HT-29 (cell line): ENCODE measurements at places on chromosomes 7 and 10. TPM values are rescaled to one million over a fixed set of nuclear protein-coding genes. Genes with fewer than 3 reads are reported as not detected.

Gene SUN3
- total RNA-seq = not detected in 2 replicates

DNA sequence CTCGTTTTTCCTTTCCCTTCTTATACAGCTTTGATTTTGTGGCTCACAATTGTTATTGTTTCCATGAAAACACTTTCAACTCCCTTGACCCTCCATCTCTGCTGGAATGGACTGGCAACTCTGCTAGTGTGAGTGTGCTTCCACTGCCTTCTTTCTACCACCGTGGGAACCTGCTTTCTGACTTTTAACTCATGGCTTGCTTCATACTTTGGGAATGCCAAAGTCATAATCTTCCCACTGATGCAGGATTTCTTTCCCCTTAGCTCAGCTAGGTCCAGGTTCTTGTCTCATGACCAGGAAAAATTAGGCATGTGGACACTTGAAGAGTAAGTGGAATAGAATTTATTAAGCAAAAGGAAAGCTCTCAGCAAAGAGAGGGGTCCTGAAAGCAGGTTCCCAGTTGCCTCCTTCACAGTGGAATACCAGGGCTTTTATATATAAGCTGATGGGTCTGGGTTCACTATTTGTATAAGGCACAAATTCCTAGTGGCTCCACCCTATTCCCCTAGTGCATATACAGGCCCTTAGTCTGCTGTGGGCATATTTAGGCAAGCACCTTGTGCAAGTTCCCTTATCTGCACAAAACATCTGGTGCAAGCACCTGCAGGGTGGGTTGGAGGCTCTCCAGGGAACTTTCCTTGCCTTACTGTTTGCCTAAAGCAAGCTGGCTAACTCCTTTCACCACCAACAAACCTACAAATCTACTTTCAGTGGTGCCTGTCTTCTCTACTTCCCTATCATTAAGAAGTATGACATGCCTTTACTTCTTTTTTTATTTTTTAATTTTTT is 119.5 kb downstream of the CFAP58 start:
- no peak for DNase-seq

GRCh38 chr7:98681511-98681910 is 64.4 kb downstream of the NPTX2 start:
- DNase-seq = no peak

DNA sequence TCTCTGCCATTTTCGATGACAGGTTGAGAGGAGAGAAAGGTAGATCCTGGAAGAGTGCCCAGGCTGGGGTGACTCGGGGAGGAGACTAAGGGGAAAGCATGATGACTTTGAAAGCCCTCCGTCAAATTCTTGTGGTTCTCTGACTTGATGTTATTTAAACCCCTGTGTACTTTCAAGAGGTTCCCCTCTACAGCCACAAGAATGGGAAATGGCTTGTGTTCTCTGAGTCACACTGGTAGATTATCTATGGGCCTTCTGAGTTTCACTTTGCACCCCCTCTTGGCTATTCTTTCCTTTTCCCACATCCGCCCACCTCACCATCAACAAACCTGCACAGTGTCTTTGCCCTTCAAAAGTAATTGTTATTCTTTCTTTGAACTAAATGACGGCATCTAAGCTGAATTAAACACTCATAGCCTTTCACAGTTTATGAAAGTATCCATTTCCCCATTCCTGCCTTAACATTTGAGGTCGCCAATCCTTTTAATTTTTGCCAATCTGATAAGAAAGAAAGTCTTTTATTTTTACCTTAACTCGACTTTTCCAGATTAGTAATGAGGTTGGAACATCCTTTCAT is 24.1 kb downstream of the PRF1 start:
- peak; percentile 66 for DNase-seq

DNA sequence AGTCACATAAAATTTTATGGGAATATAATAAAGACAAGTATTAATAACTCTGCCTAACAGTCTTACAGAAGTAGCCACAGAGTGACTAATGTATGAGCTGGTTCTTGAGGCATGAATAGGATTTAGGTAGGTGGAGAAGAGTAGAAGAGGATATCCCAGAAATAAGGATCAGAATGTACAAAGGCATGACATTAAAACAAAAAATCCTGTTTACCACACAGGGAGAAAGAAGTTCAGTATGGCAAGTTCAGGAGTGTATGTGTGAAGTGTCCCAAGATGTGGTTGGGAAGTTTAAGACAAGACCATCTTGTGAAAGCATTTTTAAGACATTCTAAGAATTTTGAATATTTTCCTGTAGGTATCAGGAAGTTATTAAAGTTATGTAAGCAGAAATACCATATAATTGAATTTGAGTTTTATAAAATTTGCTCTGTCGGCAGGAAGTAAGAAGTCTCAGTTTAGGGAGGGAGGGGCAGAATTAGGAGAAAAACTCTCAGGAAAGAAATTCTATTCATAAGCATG is 64.7 kb upstream of the CAV2 start:
- DNase-seq = no peak

DNA sequence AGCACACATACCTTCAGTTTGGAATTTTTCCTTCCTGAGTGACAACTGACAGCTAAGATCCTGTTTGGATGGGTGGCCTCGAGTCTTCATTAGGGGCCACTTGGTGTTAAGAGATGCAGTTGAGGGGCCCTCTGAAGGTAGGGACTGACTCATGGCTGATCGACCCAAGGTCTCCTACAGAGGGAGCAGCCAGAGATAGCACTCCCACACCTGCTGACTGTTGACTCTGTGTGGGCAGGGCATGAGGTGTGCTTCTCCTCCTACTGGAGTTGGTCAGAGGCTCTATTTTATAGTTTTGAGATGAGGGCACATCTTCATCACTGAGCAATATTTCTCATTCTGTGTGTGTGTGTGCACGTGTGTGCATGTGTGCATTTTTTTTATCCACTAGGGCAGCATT is 378.8 kb upstream of the PODXL start:
- DNase-seq = no peak

Gene FAM24B
- total RNA-seq = not detected in 2 replicates

DNA sequence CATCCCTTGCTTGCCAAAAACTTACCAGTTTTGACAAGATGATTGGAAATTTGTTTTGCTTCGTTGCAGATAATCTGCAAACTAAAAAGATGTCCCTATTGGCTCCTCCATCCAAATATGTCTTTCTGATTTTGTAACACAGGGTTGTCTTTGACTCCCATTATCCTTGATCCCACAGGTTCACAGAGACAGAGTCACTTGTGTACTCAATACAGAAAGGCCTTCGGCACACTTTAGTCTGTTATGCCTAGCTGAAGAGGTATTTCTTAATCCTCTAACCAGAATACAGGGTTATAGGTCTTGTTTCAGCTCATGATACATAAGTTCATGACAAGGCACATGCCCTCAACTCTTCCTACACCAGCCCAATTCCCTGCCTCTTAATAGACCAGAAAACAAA is 10.7 kb upstream of the CNNM1 start:
- DNase-seq = no peak

GRCh38 chr10:9823268-9823930 is 1194.3 kb upstream of the CELF2 start:
- no peak for DNase-seq

Gene TUBAL3
- total RNA-seq = 0.05 and 0.47 TPM in 2 replicates

- no peak for DNase-seq
These were observed 60.2 kb downstream of the WIPF3 start for GRCh38 chr7:29866490-29866930.

Gene CCDC146
- total RNA-seq = not detected in 2 replicates

Gene IDI2
- total RNA-seq = not detected in 2 replicates

DNA sequence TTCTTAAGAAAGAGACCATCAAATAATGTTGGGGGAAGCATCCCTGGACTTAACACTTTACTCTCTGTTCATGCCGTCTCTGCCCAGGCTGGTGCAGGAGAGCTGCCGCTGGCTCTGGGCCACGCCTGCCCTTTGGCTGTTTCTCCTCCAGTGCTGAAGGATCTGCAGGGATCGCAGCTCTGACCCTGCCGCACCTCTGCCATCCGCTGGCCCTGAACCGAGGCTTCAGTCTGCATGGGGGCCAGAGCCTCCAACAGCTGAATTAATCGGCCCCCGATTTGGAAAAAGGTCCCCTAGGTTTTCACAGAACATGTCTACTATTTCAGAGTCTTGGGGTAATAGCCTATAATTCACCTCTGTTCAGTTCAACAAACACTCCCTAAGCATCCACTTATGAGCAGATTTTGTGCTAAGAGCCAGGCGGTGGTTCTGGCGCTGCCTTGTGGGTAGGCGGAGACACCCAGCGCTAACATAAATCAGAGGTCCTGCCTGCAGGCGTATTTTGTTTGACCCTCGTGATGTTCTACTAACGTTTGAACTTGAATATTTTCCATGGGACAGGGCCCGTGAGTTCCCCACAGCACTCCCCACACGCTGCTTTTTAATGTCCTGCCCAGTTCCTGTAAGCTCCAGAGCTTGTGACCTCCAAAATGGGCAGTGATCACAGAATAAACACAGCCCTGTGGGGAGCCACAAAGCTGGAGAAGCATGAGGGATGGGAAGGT is 99.0 kb downstream of the DYNC2I1 start:
- DNase-seq = no peak

GRCh38 chr7:130134726-130135125 is 64.4 kb downstream of the KLHDC10 start:
- DNase-seq = no peak

DNA sequence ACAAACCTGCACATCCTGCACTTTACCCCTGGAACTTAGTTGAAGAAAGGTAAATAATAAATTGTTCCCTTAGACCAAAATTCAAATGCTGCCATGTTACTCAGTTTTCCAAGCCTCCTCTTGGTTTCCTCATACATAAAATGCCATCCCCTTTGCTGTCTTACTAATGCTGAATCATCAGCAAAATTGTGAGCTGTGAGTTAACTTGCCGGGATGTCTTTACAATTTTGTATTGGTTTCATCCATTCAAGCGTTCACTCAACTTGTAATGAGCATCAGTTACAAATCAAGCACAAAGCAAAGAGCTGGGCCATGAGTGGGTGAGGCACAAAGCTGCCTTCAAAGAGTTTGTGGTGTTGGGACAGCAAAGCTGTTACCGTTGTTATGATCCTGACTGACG is 395.8 kb upstream of the ZMIZ1 start:
- DNase-seq = no peak

Gene WAC
- 47.9 and 55.2 TPM in 2 replicates for total RNA-seq

- no peak for DNase-seq
These were observed 37.5 kb upstream of the MRPS16 start for GRCh38 chr10:73289958-73290357.

Gene CLDN15
- 14.7 and 15.1 TPM in 2 replicates for total RNA-seq

GRCh38 chr10:36194276-36194675 is 552.2 kb upstream of the FZD8 start:
- no peak for DNase-seq

GRCh38 chr10:80276335-80276734 is 13.1 kb downstream of the MAT1A start:
- DNase-seq = no peak

GRCh38 chr10:119248681-119249080 is 41.3 kb downstream of the GRK5 start:
- no peak for DNase-seq

DNA sequence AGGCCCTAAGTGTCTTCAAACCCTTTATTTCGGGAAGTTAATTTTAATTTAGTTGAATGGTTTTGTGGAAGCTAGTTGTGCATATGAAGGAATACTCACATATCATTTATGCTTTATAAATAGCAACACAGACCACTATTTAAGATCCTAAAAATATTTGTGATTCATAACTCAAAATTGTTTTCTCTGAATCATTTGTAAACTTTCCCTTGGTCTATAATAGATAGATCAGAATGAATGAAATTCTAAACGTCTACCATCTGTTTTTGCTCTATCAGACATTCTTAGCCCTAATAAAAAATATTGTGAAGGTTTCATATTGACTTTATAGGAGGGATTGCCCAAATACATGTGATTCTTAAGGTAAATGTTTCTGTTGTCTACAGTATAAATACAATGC is 43.5 kb downstream of the LOXL4 start:
- no peak for DNase-seq

- DNase-seq = no peak
These were observed 36.9 kb downstream of the ENTPD1 start for GRCh38 chr10:95792874-95793285.

Gene KIAA1549
- 0.26 and 0.38 TPM in 2 replicates for total RNA-seq

Gene CALML3
- total RNA-seq = not detected in 2 replicates
